ENCODE measurements at places on chromosomes 12 and 14.

DNA sequence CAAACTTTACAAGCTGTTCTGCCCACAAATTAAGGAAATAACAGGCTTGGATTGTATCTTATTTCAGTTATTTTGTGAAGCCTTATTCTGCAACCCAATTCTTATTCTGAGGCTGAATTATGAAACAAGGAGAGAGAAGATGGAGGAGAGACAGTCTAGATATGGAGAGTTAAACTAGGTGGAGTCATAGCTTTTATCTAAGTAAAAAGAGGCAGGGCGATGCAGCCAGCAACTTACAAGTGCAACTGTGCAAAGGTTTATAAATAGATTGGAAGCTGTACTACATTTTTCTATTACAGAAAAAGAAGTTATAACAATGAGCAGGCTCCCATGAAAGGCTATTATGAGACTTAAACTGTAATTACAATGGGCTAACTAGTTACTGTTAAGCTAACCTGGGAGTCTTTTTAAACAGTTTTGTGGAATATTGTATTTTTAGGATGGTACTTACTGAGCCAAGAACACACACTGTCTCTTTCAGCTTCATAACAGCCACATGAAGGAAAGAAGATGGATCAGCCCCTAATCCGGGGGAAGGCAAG lies 22.4 kb downstream of the NID2 start:
- DNase-seq, result no peak

GRCh38 chr12:121064116-121064515 lies 25.1 kb upstream of the OASL start:
- DNase-seq, result no peak

GRCh38 chr14:66541627-66542026 lies 33.7 kb downstream of the GPHN start:
- no peak for DNase-seq

DNA sequence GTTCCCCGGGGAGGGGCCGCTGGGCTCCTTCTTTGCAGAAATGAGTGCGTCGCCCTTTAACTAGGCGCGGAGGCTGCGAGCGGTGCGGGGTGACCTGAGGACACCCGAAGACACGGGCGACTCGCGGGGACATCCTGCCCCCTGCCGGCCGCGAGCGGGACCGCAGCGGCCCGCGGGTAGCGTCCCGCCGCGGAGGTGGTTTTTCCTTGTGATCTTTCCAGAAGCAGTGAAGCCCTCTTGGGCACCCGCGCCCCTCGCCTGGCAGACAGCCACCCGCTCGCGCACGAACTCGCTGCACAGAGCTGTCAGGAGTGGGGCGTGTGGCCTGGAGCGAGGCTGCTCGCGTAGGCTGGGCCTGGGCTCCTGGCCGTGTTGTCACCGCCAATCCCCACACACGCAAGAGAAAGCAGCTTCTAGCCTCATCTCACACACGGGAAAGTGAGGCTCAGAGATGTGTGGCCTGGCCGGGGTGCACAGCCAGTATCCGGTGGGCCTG lies 67.2 kb downstream of the DIO3 start:
- DNase-seq, result peak; percentile 65

DNA sequence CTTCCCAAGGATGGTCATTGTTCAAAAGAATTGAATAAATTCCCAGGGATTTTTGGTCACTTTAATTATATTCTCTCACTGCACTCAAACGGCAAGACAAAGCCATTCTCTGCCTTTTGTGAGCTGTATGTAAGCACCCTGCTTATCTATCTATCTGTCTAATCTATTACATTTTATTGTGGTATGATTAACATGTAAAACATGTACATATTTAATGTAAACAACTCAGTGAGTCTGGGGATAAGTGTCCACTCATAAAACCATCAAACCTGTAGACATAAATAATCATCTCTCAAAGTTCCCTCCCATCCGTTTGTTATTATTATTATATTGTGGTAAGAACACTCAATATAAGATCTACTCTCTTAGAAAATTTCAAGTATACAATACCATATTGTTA lies 167.1 kb downstream of the CAND1 start:
- no peak for DNase-seq
